ENCODE measurements at places on chromosomes 11 and 22. TPM values are rescaled to one million over a fixed set of nuclear protein-coding genes. Genes with fewer than 3 reads are reported as not detected.

Gene HEPHL1
- polyA plus RNA-seq: not detected

- no peak for DNase-seq
Observed at GRCh38 chr11:38278457-38279141, 1680.6 kb upstream of the RAG2 start.

DNA sequence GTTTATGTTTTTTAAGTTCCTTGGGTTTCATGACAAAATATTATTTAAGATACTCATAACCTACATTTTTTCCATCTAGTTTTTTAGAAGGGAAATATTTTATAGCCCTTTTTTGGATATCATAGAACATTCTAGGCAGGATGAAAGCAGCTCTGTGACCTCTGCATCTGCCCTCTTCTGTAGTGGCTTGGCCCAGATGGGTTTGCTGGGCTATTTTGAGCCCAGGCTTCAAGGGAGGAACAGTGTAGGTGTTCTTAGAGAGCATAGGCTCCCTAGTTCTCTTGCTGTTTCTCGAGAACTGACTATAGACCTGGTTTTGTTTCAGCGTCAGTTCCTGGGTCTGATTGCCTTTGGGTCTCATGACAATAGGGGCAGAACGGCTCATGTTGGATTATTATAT, 32.2 kb downstream of the DIXDC1 start:
- no peak for DNase-seq

- DNase-seq: no peak
Observed at GRCh38 chr11:134445601-134446325, 33.7 kb upstream of the B3GAT1 start.

DNA sequence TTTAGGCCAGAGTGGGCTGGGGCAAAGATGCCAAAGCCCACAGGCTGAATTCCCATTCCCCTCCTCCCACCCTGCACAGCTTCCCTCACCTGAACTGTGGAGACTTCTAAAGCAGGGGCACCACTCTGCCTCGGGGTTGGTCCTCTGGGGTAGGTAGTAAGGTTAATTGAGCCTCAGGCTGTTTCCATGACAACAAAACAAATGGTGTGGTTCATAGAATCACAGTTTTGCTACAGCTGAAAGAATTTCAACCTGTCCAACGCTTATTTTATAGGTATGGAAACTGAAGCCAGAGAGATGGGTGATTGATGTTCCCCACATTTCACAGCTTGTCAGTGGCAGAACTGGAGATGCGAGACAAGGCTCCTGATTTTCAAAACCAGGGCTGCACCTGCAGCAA, 109.5 kb downstream of the SNX19 start:
- no peak for DNase-seq

All from A549 (cell line).